SJCRH30 (cell line): ENCODE measurements at places on chromosomes 5 and 9. TPM values are rescaled to one million over a fixed set of nuclear protein-coding genes. Genes with fewer than 3 reads are reported as not detected.

DNA sequence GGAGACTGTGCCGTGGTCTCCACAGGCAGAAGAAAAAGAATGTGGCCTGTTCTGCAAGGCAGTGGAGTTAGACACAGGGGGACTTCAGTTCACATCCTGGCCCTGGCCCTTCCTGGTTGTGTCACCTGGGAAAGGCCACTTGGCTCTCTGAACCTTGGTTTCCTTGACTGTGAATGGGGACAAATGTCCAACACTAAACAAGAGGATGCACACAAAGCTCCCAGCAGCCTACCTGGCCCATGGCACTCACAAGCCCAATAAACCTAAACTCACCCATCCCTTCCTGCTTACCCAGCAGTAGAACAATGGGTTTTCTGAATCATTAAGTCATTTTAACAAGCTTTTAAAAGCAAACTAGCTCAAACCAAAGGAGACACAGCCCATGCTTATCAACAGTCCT, 103.9 kb downstream of the FRMD3 start:
- DNase-seq, result no peak
- H3K27ac ChIP-seq, result no peak overlapping the region
- no peak overlapping the region for H3K4me3 ChIP-seq
- H3K27me3 ChIP-seq, result no peaks in the 10 kb centered on the region
- no peaks in the 10 kb centered on the region for H3K36me3 ChIP-seq

- no peaks in the 10 kb centered on the region for H3K36me3 ChIP-seq
- H3K4me1 ChIP-seq, result no peaks in the 10 kb centered on the region
- no peaks in the 10 kb centered on the region for H3K27me3 ChIP-seq
- no peak for DNase-seq
These were observed 368.0 kb upstream of the IRX2 start for GRCh38 chr5:3119435-3119834.

DIPK1B gene
- total RNA-seq, result 5.0 and 6.1 TPM in 2 replicates

ZNF462 gene
- total RNA-seq, result 26.8 and 27.4 TPM in 2 replicates

- H3K4me1 ChIP-seq, result 0 out of 2 replicates have a peak, but pooled peaks cover 4% of the 10 kb centered on the region
- no peaks in the 10 kb centered on the region for H3K36me3 ChIP-seq
- H3K4me3 ChIP-seq, result no peak overlapping the region
- H3K27ac ChIP-seq, result no peak overlapping the region
These were observed 1.7 kb upstream of the TSLP start for GRCh38 chr5:111069839-111070238.

DNA sequence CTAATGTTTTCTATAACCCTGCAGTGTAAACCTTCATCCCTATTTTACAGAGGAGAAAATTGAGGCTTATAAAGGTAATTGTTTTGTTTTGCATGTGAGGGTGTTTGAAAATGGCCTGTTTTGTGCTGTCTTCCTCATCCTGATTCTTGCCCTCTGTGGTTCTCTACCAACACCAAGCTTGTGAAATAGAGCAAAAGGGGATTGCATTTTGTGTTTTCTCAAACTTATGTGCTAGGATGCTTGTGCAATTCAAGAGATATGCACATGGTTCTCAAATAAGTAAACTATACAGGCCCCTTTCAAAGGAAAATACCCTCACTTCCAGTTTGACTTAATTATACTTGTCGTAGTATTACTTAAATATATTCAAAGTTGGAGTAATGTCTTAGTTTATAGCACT, 17.2 kb downstream of the PAM start:
- H3K4me3 ChIP-seq, result no peak overlapping the region
- H3K36me3 ChIP-seq, result peaks cover 2% of the 10 kb centered on the region; the same call in 1 of the 2 replicates
- H3K4me1 ChIP-seq, result no peaks in the 10 kb centered on the region
- DNase-seq, result no peak
- H3K27ac ChIP-seq, result no peak overlapping the region

- no peak overlapping the region for H3K27ac ChIP-seq
- no peaks in the 10 kb centered on the region; the same call in 1 of the 2 replicates for H3K27me3 ChIP-seq
- H3K4me1 ChIP-seq, result no peaks in the 10 kb centered on the region
These were observed 57.5 kb downstream of the COL23A1 start for GRCh38 chr5:178532666-178533065.

GRCh38 chr5:161660806-161661205, 24.7 kb upstream of the GABRA6 start:
- DNase-seq, result no peak
- H3K4me1 ChIP-seq, result no peaks in the 10 kb centered on the region
- H3K27ac ChIP-seq, result no peak overlapping the region
- no peaks in the 10 kb centered on the region for H3K36me3 ChIP-seq
- no peak overlapping the region for H3K4me3 ChIP-seq

GRCh38 chr5:122471031-122471751, 159.2 kb downstream of the SNCAIP start:
- H3K27me3 ChIP-seq, result peaks cover 4% of the 10 kb centered on the region; the same call in 1 of the 2 replicates
- no peaks in the 10 kb centered on the region for H3K36me3 ChIP-seq
- DNase-seq, result no peak
- H3K27ac ChIP-seq, result no peak overlapping the region
- H3K4me3 ChIP-seq, result no peak overlapping the region
- H3K4me1 ChIP-seq, result no peaks in the 10 kb centered on the region

GRCh38 chr9:76652894-76653293, 111.3 kb upstream of the PCA3 start:
- no peak overlapping the region for H3K27ac ChIP-seq
- H3K36me3 ChIP-seq, result peaks cover 12% of the 10 kb centered on the region
